Activated CD8-positive, alpha-beta memory T cell treated with anti-CD3 and anti-CD28 coated beads for 24 hours (primary cell): ENCODE measurements at places on chromosomes 12 and 14.

GRCh38 chr12:33476058-33476457 is 36.4 kb upstream of the SYT10 start:
- no peak for DNase-seq

DNA sequence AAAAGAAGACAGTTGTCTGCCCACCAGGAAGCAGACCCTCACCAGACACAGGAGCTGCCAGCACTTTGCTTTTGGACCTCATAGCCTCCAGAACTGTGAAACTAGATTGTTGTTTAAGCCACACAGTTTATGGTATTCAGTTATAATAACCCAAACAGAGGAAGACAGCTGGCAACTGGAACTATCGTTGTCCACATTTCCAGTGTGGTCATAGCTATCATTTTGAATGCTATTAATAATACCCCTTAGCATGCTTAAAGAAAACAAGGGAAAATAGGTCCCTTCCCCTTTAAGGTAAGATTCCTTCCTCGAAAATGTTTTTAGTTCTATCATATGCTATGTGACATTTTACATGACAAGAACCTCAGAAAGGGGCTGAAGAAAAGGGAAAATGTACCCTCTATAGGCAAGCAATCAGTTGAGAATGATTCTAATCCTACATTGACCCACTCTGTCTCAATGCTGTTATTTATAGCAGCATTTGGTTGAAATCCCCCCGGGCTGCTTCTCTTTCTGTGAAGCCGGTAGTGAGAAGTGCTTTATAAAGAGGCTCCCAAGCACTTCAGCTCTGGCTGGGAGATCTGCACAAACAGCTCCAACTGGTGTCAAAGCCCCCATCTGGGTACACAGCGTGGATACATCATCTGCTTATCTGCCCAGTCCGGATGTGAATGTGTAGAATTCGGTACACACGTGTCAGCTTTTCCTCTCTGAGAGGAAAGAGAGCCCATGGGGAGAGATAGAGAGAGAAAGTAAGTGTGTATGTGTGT is 221.2 kb upstream of the FLRT2 start:
- no peak for DNase-seq

- DNase-seq, result no peak
Measured at GRCh38 chr12:3437986-3438385, 53.0 kb upstream of the PRMT8 start.

- no peak for DNase-seq
Measured at GRCh38 chr12:132653567-132654290, 33.4 kb downstream of the POLE start.

DNA sequence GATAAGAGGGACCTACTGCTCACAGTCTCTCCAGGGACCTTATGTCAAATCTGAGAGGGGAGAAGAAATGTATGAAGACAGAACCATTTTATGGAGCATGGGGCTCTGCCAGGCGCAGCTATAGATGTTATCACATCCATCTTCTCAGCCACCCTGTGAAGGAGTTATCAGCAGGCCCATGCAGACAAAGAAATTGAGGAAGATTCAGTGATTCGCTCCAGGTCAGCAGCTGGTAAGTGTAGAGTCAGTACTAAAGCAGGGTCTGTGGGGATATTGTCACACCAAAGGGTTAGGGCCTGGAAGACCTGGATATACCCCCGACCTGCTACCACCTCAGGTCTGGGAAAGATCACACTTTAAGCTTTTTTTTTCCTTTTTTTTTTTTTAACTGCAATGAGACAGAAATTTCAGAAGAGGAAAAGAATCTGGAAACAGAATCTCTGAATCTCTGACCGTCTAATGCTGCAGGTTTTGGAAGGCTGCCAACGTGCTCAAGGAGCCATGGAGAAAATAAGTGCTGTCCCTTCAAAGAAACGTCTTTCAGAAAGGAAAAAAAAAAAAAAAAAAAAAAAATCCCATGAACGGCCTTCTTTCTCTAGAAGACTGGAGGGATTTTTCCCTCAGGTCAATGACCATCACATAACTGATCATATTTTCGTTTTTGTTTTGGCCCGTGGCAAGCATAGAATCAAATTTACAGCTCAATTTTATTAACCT is 73.3 kb upstream of the PLEKHG7 start:
- DNase-seq, result no peak
